SJSA1 (cell line): ENCODE measurements at places on chromosomes 4 and X. TPM values are rescaled to one million over a fixed set of nuclear protein-coding genes. Genes with fewer than 3 reads are reported as not detected.

Gene SSX1
- 1.4 TPM in 1 of 2 replicates, not detected in the other for total RNA-seq

Gene CXCL8
- total RNA-seq = 19.7 and 26.4 TPM in 2 replicates

DNA sequence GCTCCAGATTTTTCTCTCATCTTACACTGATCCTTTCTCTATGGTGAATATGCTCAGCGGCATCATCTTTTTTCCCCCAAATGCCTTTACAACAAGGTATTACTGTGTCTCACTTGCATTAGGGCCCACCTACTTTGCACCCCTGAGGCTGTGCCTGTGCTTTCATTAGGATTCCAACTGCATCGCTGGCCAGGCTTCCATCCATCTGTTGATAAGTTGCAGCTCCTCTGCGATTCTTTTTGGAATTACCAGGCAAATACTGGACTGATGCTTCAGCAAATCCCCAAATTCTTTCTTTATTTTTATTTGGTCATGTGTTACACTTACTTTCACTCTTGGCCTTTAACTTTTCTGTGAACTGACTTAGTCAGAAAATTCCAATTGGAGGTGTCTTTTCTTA lies 77.3 kb downstream of the AFF2 start:
- DNase-seq = no peak
- H3K36me3 ChIP-seq = no peaks in the 10 kb centered on the region
- H3K27me3 ChIP-seq = no peaks in the 10 kb centered on the region
- H3K27ac ChIP-seq = no peak overlapping the region

GRCh38 chr4:166662266-166662843 lies 571.9 kb downstream of the SPOCK3 start:
- H3K36me3 ChIP-seq = no peaks in the 10 kb centered on the region
- H3K4me3 ChIP-seq = no peak overlapping the region
- no peak for DNase-seq
- no peaks in the 10 kb centered on the region for H3K4me1 ChIP-seq
- no peaks in the 10 kb centered on the region for H3K27me3 ChIP-seq
- no peak overlapping the region for H3K27ac ChIP-seq

- no peak overlapping the region for H3K27ac ChIP-seq
- no peaks in the 10 kb centered on the region for H3K36me3 ChIP-seq
- H3K4me1 ChIP-seq = no peaks in the 10 kb centered on the region
- no peak overlapping the region for H3K4me3 ChIP-seq
Observed at GRCh38 chr4:100087743-100088142, 102.5 kb downstream of the DDIT4L start.

- H3K36me3 ChIP-seq = no peaks in the 10 kb centered on the region
- H3K27me3 ChIP-seq = no peaks in the 10 kb centered on the region
- H3K4me3 ChIP-seq = no peak overlapping the region
- H3K4me1 ChIP-seq = no peaks in the 10 kb centered on the region; the same call in 1 of the 2 replicates
Observed at GRCh38 chr4:5827108-5828004, 65.5 kb downstream of the CRMP1 start.

DNA sequence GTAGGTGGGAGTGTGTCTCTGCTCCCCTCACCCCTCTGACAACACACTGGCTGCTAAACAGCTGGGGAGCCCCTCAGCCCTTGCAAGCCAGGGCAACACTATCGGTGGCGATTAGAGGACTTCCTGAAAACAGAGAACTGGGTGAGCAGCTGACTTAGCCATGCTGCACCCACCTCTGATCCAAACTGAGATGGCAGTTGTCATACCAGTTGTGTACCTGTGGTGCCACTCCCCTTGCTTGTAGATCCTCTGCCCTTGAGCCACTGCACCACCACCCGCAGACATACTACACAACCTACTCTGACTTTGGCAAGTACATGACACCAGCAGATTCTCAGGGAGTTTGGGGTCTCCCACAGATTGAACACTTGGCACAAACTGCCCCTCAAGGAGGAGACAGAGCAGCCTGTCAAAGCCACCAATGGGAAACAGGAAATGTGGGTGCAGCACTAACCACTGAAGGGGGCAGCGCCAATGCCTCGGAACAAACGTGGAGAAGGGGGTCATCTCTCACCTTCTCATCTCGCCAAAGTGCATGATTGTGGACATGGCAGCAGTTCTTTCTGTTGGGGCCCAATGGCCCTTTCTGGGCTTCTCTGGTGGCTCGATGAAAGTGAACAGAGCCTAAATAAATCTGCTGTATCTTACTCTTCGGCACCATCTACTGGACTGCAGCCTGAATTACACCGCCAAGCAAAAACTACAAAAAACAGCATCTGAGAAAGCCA lies 119.8 kb downstream of the NEK1 start:
- peak; percentile 33 for DNase-seq
- H3K4me3 ChIP-seq = no peak overlapping the region
- no peak overlapping the region for H3K27ac ChIP-seq
- peaks cover 4% of the 10 kb centered on the region; the same call in 1 of the 2 replicates for H3K36me3 ChIP-seq
- H3K27me3 ChIP-seq = no peaks in the 10 kb centered on the region
- H3K4me1 ChIP-seq = no peaks in the 10 kb centered on the region

DNA sequence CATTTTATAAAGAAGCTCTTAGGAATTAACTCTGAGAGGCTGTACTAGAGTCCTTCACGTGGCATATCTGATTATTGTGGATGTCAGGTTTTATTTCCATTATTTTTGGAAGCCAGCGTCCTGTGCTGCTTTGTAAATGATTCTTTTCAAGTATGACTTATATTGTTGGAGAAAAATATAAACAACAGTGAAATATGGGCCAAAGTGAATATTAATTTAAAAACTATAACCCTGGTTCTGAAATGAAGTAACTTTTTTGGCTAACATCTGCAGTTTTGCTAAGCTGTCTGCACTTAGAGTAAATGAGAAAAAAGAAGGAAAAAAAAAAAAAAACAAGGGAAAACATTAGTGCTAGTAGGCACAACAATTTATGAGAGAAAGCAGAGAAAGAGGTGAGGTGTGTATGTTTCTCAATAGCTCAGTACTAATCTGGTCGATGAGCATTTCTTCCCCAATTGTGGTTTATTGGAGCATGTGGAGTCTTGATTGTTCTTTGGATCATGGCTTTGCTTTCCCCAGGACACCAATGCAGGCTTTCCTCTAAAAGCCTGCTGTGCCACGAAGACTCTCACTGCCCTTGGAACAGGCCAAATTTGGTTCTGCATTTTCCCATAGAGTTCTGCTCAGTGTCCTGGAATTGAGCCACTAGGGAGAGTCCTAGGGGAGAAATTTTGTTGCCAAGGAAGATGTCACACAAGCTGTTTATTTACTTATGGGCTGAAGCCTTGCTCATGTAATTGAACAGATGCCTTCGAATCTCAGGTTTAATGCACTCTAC lies 273.3 kb downstream of the DKK2 start:
- H3K27ac ChIP-seq = no peak overlapping the region
- DNase-seq = no peak
- H3K4me1 ChIP-seq = no peaks in the 10 kb centered on the region
- H3K4me3 ChIP-seq = no peak overlapping the region
- no peaks in the 10 kb centered on the region for H3K36me3 ChIP-seq
- H3K27me3 ChIP-seq = no peaks in the 10 kb centered on the region

DNA sequence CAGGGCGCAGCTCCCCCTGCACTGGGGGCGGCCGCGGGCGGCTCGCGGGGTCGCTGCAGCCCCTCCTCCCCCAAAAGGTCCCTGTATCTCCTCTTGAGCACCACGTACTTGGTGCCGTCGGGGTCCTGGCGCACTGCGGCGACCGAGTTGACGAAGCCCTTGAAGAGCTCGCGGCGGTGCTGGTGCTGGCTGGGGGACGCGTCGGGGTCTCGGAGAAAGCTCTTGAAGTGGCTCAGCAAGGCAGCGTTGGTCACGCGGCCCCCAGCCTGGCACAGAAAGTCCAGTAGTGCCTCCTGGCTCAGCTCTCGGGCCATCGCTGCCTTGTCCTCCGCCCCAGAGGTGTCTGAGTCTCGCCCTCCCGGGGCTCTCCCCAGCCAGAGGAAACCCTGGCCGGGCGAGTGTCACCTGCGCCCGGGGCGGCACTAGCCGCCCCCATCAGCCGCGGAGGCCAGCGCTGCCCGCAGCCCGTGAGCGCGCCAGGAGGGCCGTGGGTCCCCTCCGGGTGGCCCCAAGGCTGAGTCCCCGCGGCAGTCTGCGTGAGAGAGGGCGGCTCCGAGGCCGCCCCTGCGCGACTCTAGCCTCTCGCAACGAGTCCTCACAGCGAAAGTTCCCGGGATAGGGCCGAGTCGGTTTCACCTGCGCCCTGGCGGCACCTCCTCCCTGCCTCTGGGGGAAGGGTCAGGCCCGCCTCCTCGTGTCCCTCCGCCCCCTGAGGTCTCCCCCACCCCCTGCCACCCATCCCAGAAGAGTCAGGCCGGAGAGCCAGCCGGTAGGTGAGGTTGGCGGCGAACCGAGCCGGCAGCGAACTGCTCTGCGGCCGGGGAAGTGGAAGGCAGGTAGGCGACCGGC lies at the start of gene SOWAHB:
Gene SOWAHB, minus strand, starts transcription at position 609 of the 849 bp plus-strand sequence. Its CDS starts 295 bp downstream, at position 314.
- no peaks in the 10 kb centered on the region for H3K36me3 ChIP-seq
- DNase-seq = no peak
- H3K4me3 ChIP-seq = peak within 1 kb of the TSS; percentile 32
- peaks cover 17% of the 10 kb centered on the region for H3K27me3 ChIP-seq
- peaks cover 13% of the 10 kb centered on the region for H3K4me1 ChIP-seq

- no peaks in the 10 kb centered on the region for H3K27me3 ChIP-seq
- no peak for DNase-seq
- peaks cover 4% of the 10 kb centered on the region; the same call in 1 of the 2 replicates for H3K4me1 ChIP-seq
- H3K4me3 ChIP-seq = peak overlapping the region; percentile 72
- H3K27ac ChIP-seq = peak overlapping the region; percentile 63; the same call in 1 of the 2 replicates
Observed at GRCh38 chrX:40579900-40580536, 752 bp upstream of the ATP6AP2 start.

- no peaks in the 10 kb centered on the region for H3K36me3 ChIP-seq
- no peaks in the 10 kb centered on the region for H3K4me1 ChIP-seq
- DNase-seq = no peak
- H3K27me3 ChIP-seq = no peaks in the 10 kb centered on the region
- H3K27ac ChIP-seq = no peak overlapping the region
Observed at GRCh38 chrX:42465821-42466220, 312.1 kb downstream of the PPP1R2C start.

GRCh38 chrX:135345107-135345589 lies 35.9 kb downstream of the ETDC start:
- H3K4me1 ChIP-seq = peaks cover 18% of the 10 kb centered on the region
- peak overlapping the region; percentile 91 for H3K27ac ChIP-seq
- H3K4me3 ChIP-seq = peak overlapping the region; percentile 81
- H3K27me3 ChIP-seq = no peaks in the 10 kb centered on the region
- H3K36me3 ChIP-seq = peaks cover 3% of the 10 kb centered on the region; the same call in 1 of the 2 replicates
- DNase-seq = peak; percentile 46

- no peaks in the 10 kb centered on the region for H3K4me1 ChIP-seq
- H3K27ac ChIP-seq = no peak overlapping the region
- DNase-seq = no peak
- no peaks in the 10 kb centered on the region for H3K36me3 ChIP-seq
- H3K4me3 ChIP-seq = no peak overlapping the region
Observed at GRCh38 chr4:10063544-10064300, 42.4 kb upstream of the SLC2A9 start.

DNA sequence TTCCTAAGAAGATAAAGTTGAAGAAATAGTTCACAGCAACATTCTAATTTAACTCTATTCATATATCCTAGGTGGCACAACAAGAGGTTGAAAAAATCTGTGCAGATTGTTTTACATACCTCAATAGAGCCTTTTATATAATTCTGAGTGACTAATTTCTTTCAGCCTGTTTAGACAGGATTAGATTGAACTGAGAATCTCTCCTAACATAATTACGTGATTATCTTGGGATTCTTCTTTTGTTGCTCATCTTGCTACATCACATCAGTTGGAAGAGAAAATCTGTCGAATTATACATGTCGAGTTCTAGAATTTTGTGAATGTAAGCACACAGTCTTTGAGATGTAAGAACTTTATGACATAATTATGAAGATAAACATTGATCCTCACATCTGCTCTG lies 1873.7 kb upstream of the IGFBP7 start:
- no peak for DNase-seq
- no peaks in the 10 kb centered on the region for H3K27me3 ChIP-seq
- no peak overlapping the region for H3K4me3 ChIP-seq
- no peaks in the 10 kb centered on the region for H3K36me3 ChIP-seq
- H3K27ac ChIP-seq = no peak overlapping the region

DNA sequence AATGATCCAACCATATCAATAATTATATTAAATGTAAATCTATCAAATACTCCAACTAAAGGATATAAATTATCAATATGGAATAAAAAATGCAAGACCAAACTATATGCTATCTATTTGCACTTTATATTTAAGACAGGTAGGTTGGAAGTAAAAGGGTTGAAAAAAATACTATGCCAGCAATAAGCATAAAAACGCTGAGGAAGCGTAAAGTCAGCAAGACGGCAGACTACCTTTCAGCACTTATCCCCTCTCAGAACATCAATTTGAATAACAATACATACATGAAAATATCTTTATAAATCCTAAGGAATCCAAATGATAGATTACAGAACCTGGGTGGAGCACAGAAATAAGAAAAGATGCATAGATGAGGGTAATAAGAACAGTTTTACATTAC lies 14.0 kb upstream of the GABRA3 start:
- H3K27me3 ChIP-seq = no peaks in the 10 kb centered on the region
- no peak for DNase-seq
- H3K36me3 ChIP-seq = no peaks in the 10 kb centered on the region
- H3K4me3 ChIP-seq = no peak overlapping the region
- H3K4me1 ChIP-seq = no peaks in the 10 kb centered on the region

- no peak overlapping the region for H3K27ac ChIP-seq
- H3K36me3 ChIP-seq = no peaks in the 10 kb centered on the region
- peaks cover 10% of the 10 kb centered on the region for H3K4me1 ChIP-seq
Observed at GRCh38 chr4:108902769-108903168, 139.9 kb upstream of the ETNPPL start.

GRCh38 chrX:68461576-68461975 lies 28.3 kb upstream of the OPHN1 start:
- peak; percentile 19 for DNase-seq
- no peaks in the 10 kb centered on the region for H3K27me3 ChIP-seq
- peaks cover 18% of the 10 kb centered on the region for H3K4me1 ChIP-seq
- peak overlapping the region; percentile 88 for H3K27ac ChIP-seq
- no peaks in the 10 kb centered on the region for H3K36me3 ChIP-seq

DNA sequence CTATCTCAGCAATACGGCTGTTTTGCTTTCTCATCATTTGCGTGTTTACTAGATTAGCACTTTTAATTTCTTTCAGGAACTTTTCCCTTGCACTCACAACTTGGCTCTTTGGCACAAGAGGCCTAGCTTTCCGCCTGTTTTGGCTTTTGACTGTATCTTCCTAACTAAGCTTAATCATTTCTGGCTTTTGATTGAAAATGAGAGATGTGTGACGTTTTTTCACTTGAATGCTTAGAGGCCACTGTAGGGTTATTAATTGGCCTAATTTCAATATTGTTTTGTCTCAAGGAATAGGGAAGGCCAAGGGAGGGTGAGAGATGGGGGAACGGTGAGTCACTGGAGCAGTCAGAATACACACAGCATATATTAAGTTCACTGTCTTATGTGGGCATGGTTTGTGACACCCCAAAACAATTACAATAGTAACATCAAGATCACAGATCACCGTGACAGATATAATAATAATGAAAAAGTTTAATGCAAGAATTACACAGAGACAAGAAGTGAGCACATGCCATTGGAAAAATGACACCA lies 27.3 kb downstream of the MND1 start:
- no peaks in the 10 kb centered on the region for H3K4me1 ChIP-seq
- no peak overlapping the region for H3K4me3 ChIP-seq
- H3K27me3 ChIP-seq = no peaks in the 10 kb centered on the region
- H3K27ac ChIP-seq = no peak overlapping the region
- DNase-seq = no peak
- peaks cover 22% of the 10 kb centered on the region for H3K36me3 ChIP-seq
